Activated T-cell treated with anti-CD3 and anti-CD28 coated beads, Interleukin-2, amount 50 U/mL, for 72 hours (primary cell): ENCODE measurements at places on chromosomes 12 and 14.

DNA sequence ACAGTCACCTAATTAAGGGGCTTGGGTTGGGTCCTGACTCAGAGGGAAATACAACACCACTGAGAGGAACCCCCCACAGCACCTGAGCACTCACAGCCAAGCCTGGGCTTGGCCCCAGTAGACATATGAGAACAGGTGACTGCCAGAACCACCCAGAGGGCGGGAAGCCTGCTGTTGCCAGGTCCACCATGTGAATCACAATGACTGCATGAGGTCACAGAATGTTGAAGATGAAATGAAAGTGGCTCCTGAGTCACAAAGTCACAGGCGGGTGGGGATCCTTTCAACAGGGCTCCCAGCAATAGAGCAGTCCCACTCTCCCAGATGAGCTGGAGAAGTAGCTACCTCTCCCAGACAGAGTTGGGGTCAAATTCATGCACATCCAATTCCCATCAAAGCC, at the start of gene LRRC74A:
TSS of gene LRRC74A (plus strand) at position 287 of the 400 bp plus-strand sequence. CDS start 290 bp downstream, outside the sequence.
- no peak for DNase-seq

- peak; percentile 39 for DNase-seq
Measured at GRCh38 chr12:124694250-124694649, 126.8 kb upstream of the NCOR2 start.

GRCh38 chr14:71240171-71240570, 332.9 kb downstream of the PCNX1 start:
- no peak for DNase-seq

- DNase-seq = no peak
Measured at GRCh38 chr12:130667421-130667960, 48.6 kb downstream of the RIMBP2 start.

DNA sequence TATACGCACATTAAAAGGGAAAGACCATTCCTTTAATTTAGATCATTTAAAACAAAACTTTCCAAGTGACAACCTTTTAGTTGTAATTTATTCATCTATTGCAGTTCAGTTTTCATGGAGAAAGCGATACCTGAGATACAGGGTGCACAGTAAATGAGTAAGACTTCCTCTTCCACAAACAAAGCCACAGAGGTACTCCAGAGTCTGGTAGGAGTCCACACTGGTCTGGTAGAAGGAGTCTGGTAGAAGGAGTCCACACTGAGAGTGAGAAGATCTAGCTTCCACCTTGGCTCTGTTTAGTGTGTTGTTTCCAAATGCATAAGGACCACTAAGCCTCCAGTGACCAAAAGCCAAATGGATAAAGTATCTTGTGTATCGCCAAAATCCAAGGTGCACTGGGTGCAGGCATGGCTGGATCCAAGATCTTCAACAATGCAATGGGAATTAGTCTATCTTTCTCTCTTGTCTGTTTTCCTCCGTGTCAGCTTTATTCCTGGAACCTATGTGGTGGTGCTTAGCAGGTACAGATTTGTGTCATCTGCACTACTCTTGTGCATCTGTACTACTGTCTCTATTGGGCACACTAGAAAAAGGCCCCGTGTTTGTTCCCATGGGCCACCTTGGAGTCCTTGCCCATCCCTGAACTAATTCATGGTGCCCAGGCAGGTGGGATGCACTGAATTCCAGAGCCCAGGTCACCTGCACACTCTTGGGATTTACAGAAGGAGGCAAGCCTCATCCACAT, 331.1 kb downstream of the BCL11B start:
- DNase-seq = no peak

- no peak for DNase-seq
Measured at GRCh38 chr12:129081755-129082250, 228.5 kb downstream of the GLT1D1 start.

DNA sequence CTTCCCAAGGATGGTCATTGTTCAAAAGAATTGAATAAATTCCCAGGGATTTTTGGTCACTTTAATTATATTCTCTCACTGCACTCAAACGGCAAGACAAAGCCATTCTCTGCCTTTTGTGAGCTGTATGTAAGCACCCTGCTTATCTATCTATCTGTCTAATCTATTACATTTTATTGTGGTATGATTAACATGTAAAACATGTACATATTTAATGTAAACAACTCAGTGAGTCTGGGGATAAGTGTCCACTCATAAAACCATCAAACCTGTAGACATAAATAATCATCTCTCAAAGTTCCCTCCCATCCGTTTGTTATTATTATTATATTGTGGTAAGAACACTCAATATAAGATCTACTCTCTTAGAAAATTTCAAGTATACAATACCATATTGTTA, 167.1 kb downstream of the CAND1 start:
- no peak for DNase-seq

GRCh38 chr12:119302451-119303080, 32.0 kb upstream of the CCDC60 start:
- DNase-seq = no peak
